ENCODE measurements at places on chromosomes 11 and 22. TPM values are rescaled to one million over a fixed set of nuclear protein-coding genes. Genes with fewer than 3 reads are reported as not detected.

DNA sequence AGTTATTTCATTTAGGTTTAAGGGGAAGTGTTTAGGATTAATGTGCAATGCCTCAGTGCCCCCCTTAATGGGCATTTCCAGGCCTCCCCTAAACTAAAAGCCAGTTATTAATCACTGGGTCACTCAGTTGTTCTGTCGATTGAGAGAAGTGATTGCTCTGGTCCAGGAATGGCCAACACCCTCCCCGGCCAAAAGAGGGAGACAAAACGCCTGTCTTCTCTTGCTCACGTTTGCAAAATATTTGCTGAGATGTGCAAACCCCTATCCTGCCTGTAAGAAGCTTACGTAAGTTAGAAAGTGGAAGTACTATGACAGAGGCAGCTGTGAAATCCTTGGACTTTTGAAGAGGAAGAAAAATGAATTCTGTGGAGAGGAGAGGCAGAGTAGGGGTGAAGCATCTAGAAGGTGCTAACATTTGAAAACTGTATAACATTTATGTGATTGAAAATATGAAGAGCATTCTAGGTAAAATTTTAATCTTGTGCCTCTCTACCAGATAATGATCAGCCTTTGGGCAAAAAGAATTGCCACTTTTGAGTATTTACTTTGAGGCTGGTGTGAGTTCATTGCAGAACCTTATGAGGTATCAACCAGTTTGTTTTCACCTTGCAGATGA, 37.7 kb downstream of the NTM start:
- peak; percentile 21 for DNase-seq

GRCh38 chr11:122796128-122796717, 42.1 kb upstream of the CRTAM start:
- DNase-seq = peak; percentile 62

- DNase-seq = no peak
Observed at GRCh38 chr11:119809346-119809745, 80.3 kb upstream of the NECTIN1 start.

DNA sequence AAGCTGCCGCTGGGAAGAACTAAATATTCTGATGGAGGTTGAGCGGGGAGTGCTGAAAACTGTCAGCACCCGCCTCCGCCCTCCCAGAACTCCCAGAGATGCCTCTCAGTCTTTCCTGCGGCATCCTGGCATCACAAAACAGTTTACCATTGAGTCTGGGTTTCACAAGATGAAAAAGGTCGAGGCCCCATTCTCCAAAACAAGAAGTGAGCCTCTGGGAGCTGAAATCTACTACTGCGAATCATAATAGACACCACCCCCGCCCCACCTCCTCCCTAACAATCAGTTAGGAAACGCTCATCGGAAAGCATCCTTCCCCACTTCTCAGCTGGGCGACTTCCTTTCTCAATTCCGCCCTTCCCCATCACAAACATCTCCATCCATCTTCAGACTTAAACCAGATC, 1.0 kb downstream of the SUN2 start:
- DNase-seq = no peak

DNA sequence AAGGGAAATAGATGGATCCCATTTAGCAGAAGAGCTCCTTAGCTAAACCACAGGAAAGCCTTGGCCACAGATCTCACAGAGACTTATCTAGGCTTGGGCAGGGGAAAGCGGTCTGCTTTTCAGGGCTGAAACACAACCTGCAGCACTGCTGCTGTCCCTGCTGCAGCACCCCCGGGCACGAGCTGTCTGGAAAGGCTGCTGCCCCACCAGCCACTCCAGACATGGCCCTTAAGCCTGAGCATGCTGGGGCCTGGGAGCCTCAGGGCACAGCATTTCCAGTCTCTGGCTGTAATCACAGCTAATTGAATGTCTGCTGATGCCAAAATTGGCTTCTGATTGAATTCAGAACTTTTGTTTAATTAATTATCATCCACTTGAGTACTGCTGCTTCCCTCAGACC, 115.0 kb downstream of the TMPRSS5 start:
- DNase-seq = peak; percentile 35

- DNase-seq = no peak
Observed at GRCh38 chr11:57224537-57224936, 12.5 kb downstream of the APLNR start.

GRCh38 chr11:26947379-26947844, 46.5 kb upstream of the FIBIN start:
- no peak for DNase-seq

DNA sequence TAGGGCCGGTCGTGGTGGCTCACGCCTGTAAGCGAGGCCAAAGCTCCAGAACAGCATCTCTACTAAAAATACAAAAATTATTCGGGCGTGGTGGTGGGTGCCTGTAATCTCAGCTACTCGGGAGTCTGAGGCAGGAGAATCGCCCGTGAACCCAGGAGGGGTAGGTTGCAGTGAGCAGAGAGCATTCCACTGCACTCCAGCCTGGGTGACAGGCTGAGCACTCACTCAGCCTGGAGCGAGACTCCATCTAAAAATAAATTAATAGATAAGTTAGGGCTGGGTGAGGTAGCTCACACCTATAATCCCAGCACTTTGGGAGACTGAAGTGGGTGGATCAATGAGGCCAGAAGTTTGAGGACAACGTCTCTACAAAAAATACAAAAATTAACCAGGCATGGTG, 10.2 kb upstream of the TAB1 start:
- DNase-seq = no peak

DNA sequence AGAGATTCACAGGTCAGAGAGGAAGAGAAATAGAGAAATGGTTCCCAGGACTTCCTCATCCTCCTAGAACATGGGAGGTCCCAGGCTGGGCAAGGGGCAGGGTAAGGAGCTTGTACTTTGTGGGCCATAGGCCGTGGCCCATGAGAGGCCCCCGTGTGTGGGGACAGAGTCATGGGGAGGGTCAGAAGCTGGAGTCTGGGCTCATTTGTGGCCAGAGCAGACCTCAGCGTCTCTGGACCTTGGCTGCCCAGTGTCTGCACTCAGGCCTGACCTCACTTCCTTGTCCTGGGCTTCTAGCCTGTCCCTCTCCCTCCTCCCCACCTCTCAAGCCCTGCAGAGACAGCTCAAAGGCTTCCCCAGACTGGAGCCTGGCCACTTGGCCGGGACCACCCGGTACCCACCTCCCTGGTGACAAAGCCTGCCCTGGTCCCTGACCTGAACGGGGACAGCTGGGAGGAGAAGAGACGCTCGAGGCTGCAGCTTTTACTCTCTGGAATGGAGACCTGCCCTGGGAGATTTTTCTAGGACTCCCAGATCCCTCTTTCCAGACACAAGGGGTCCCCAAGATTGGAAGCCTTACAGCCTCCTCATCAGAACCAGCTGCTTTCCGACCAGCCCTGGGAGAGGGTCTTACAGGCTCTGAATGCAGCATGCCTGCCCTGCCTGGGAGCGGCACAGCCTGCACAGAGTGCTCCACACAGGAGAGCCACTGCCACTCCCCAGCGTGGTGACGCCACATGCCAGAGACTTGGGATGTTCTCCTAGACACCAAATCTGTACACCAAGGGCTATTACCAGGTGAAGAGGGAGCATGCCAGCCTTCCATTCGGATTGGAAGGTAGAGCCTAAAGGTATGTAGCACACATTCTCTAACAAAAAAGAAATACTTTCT, 569.0 kb upstream of the B3GAT1 start:
- DNase-seq = no peak

GRCh38 chr11:80758787-80759186, 1318.0 kb upstream of the TENM4 start:
- no peak for DNase-seq

- DNase-seq = no peak
Observed at GRCh38 chr11:57085611-57086010, 96.1 kb upstream of the LRRC55 start.

DNA sequence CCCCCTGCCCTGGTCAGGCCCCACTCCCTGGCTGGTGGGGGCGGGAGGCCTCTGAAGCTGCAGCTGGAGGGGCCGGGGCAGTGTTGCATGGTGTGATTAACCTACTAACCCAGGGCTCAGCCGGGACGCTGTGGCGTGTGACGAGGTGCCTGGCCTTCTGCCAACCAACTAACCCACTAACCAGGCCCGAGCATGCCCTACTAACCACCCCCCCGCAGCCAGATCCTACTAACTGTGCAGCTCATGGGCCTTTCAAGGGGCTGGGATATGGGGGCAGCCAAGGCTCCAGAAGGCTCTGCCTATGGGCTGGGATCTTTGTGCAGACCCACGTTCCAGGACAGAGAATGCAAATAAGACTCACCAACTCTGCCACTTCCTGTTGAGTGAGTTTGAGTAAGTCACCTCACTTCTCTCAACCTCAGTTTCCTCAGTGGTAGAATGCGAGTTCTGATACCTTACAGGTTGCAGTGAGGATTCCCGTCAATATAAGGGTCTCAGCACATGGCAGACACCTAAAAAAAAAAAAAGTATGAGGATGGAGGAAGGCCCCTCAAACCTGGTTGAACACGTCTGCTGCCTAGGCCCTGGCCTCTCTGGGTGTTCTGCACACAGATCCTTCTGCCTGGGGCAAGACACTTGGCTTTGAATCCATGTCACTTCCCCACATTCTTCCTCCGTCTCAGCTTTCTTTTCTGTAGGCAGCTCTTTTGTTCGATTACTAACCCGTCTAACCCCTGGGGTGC, 14.1 kb downstream of the MIAT start:
- peak; percentile 37 for DNase-seq

DNA sequence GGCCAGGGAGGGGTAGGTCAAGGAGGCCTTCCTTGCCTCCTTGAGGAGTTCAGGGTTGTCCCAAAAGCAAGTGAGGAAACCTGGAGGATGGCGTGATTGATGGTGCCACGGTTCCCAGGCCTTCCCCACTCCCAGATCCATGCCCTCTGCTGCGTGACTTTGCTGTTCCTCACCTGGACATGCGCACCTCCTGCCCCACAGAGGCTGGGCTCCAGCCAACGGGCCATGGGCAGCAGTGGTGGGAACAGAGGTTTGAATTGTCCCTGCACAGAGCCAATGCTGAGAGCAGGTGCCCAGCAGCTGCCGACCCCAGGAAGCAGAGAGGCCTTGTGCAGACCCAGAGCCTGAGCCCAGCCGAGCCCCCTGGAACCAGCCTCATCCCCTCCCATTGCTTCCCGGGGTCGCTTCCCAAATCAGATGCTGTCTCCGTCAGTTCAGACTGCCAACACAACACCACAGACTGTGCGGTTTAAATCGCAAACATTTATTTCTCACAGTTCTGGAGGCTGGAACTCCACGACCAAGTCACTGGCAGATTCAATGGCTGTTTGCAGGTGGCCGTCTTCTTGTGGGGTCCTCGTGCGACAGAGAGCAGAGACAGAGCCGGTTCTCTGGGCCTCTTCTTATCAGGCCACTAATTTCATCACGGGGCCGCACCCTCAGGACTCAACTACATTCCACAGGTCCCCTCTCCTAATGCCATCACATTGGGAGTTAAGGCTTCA, 6.2 kb upstream of the LINC01488 start:
- no peak for DNase-seq

DNA sequence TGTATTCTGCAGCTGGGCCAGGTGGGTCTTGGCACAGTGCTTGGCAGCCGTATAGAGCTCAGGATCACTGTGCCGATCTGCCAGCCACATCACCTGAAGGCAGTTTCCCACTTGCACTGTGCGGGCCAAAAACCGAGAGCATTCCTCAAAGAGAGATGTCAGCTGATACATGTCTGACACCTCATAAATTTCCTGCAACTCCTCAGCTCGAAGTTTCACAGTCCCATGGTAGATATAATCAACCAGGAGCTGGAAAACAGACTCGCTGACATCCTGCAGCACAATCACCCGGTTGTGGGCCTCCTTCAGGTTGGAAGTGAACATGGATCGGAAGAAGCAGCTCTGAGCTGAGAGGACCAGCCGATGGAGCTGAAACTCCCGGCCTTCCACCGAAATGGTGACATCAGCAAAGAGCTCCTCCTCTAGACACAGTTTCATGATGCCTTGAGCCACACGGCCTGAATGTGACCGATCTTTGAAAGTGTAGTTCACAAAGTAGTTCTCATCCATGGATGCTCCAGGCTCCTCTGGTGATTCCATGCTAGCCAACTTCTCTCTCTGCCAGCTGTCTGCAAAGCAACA, 1.2 kb downstream of the KBTBD4 start:
- DNase-seq = no peak

DNA sequence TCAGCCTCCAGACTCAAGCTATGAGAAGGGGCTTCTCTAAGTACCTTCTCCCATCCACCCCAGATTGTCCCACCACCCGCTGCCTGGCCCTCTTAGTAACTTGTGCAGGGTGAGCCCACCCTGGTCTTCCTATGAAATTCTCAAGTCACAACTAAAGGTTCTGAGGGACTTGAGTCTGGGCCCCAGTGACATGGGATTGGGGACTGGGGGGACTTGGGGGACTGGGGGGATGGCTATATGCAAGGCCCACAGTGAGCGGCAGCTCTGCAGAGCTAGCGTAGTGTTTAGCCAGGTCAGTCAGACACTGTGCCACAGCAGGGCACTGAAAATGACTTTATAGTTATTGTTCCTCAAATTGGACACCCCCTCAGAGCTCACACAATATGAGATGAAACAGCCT, 622.3 kb upstream of the CADM1 start:
- no peak for DNase-seq

DNA sequence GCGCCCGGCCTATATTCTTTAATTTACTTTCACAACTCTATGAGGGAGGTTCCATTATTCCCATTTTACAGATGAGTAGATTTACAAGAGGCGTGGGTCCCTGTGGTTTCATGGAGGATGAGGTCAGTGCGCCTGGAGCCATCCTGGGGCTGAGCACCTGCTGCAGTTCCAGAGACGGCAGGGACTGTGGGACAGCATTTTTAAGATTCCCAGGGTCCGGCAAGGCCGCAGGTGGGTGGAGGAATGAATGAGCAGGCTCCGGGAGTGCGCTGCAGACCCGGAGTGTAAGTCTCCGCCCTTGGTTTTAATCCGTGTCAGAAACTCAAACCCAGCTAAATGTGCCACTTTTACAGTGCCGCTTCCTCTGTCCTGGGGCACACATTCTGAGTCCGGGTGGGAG, 4.1 kb upstream of the CHRM1 start:
- DNase-seq = no peak

- no peak for DNase-seq
Observed at GRCh38 chr11:58134151-58134550, 8.8 kb upstream of the OR9I1 start.

DNA sequence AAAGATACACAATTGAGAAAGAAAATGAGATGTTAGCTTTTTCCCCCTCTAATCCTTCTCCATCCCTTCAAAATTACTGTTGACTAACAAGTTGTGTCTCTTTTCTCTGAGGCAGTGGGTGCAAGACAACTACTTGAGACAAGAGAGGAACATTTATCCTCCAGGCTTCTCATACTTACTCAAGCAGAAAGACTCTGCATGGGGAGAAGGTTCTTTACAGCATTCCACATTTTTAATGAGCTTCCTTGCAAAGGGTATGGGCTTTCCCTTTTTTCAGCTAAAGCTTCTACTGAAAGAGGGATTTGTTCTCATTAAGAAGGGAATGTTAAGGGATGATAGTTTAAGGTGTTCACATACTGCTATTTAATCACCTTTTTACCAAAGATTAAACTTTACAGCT, 47.8 kb downstream of the PAX6 start:
- DNase-seq = no peak

GRCh38 chr11:42329929-42330565, 870.6 kb upstream of the LRRC4C start:
- DNase-seq = no peak

Gene SOX6
- total RNA-seq = 5.8 TPM

Gene AP1B1
- total RNA-seq = 33.8 TPM

Gene SEC14L2
- total RNA-seq = 4.1 TPM

Gene SORL1
- total RNA-seq = 19.2 TPM

Gene DUSP8
- total RNA-seq = 0.58 TPM

Gene CECR2
- not detected for total RNA-seq

Gene SEPTIN5
- 18.2 TPM for total RNA-seq

Gene GAB4
- not detected for total RNA-seq

Gene SCGB1D2
- not detected for total RNA-seq

Gene SAA4
- not detected for total RNA-seq

Gene APLNR
- total RNA-seq = 12.1 TPM

Gene SCGB1C1
- total RNA-seq = not detected

Gene XRRA1
- 28.6 TPM for total RNA-seq

All from stomach (tissue), 19 donors.